Activated CD4-positive, alpha-beta T cell treated with anti-CD3 and anti-CD28 coated beads for 48 hours (primary cell): ENCODE measurements at places on chromosomes 7 and 10.

DNA sequence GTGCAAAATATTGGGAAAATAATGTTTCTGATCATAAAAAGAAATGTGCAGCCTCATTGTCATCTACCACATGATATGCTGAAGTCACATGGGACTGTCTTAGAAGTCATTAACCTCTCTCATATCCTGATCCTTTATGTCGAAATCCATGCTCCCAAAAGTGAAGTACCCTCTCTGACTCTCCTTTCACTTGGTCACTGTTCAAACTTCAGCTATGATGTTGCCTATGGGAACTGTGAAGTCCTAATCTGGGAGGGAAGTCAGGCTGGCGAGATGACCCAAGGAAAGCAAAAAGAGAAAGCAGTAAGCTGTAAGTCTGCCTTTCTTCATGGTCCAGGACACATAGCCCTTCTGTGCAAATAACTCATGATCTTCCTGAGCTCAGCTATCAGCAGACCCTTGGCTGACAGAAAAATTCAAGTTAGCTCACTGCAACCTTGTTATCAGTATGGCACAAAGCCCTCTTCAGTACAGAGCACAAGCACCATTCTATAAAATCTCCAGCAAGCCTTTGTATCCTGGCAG is 29.5 kb downstream of the WASL start:
- no peak for DNase-seq

GRCh38 chr7:125563964-125564529 is 634.4 kb upstream of the POT1 start:
- DNase-seq: no peak

DNA sequence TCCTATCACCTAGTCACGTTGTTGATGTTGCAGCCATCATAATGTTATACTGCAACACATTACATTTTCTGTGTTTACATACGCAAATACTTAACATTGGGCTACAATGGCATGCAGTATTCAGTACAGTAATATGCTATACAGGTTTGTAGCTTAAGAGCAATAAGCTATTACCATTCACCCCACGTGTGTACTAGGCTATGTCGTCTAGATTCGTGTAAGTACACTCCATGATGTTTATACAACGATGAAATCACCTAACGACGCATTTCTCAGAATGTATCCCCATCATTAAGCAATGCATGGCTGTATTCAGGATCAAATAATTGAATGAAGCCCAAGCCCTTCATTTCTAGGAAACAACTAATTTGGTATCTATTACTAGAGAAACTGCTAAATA is 43.4 kb upstream of the C1GALT1 start:
- DNase-seq: no peak

GRCh38 chr7:40870108-40870507 is 735.3 kb downstream of the SUGCT start:
- DNase-seq: no peak

GRCh38 chr10:120318862-120319261 is 138.2 kb upstream of the PLPP4 start:
- no peak for DNase-seq

GRCh38 chr10:525565-526315 is 163.7 kb downstream of the DIP2C start:
- no peak for DNase-seq

DNA sequence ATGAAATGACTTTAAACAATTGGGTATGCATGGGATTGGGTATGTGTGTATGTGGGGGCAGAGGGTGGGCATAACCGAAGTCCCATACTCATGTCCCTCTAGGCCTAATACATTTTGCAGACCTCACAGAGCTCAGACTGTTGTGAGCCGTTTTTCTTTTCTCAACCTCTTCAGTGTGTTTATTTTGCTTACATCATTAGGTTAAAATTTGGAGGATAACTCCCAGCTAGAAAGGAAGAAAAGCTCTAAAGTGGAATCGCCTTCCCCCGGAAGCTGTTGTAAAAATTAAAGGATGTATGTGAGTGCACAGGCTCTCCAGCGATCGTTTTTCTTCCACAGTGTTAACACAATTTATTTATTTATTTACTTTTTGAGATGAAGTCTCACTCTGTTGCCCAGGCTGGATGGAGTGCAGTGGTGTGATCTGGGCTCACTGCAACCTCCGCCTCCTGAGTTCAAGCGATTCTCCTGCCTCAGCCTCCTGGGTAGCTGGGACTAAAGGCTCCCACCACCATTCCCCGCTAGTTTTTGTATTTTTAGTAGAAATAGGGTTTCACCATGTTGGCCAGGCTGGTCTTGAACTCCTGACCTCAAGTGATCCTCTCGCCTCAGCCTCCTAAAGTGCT is 1.5 kb upstream of the H2AZ2 start:
- DNase-seq: no peak

GRCh38 chr7:43491984-43492383 is 90.9 kb upstream of the STK17A start:
- no peak for DNase-seq

DNA sequence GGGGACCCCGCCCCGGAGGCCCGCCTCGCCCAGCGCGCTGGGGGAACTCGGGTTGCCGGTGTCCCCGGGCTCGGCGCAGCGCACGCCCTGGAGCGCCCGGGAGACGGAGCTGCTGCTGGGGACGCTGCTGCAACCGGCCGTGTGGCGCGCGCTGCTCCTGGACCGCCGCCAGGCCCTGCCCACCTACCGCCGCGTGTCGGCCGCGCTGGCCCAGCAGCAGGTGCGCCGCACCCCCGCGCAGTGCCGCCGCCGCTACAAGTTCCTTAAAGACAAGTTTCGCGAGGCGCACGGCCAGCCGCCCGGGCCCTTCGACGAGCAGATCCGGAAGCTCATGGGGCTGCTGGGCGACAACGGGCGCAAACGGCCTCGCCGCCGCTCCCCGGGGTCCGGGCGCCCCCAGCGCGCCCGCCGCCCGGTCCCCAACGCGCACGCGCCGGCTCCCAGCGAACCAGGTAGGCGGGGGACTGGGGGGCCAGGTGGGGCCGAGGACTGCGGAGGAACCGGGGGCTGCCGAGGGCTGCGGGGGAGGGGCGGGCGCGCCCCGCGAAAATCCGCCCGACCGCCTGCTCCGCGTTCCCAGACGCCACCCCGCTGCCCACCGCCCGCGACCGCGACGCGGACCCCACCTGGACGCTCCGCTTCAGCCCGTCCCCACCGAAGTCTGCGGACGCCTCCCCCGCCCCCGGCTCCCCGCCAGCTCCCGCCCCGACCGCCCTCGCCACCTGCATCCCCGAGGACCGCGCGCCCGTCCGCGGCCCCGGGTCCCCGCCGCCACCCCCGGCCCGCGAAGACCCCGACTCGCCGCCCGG is 574 bp downstream of the UTF1 start:
- DNase-seq: peak; percentile 34

DNA sequence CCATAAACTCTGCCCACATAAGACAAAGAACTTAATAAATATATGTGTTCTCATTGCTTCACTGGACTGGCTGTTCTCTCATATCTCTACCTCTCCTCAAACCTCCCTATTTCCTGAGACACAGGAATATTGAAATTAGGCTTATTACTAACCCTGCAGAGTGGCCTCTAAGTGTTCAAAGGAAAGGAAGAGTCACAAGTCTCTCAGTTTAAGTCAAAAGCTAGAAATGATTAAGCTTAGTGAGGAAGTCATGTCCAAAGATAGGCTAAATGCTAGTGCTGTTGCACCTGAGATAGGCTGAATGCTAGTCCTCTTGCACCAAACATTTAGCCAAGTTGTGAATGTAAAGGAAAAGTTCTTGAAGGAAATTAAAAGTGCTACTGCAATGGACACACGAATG is 41.1 kb downstream of the GNAI1 start:
- DNase-seq: no peak

DNA sequence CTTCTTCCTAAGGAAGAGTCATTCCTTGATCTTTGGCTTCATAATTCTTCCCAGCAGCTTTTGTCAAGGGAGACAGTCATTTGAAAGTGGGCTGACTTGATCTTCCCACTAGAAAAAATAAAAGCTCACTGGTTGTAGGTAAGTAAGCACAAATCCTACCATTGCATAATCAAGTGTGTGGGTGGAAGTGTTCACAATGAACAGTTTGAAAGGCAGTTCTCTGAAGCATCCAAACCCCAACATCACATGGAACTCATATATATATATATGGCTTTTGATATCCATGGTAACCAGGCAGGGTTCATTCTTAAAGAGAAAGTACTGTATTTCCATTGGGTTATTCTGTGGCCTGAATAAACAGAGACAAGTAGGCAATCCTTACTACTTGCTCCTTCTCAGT is 51.6 kb downstream of the ARMH3 start:
- DNase-seq: no peak

- no peak for DNase-seq
Measured at GRCh38 chr7:128829391-128830166, 627 bp upstream of the FLNC start.

GRCh38 chr7:157408258-157409101 is 71.7 kb downstream of the DNAJB6 start:
- DNase-seq: no peak

GRCh38 chr10:17624996-17625395 is 7.8 kb upstream of the HACD1 start:
- no peak for DNase-seq

DNA sequence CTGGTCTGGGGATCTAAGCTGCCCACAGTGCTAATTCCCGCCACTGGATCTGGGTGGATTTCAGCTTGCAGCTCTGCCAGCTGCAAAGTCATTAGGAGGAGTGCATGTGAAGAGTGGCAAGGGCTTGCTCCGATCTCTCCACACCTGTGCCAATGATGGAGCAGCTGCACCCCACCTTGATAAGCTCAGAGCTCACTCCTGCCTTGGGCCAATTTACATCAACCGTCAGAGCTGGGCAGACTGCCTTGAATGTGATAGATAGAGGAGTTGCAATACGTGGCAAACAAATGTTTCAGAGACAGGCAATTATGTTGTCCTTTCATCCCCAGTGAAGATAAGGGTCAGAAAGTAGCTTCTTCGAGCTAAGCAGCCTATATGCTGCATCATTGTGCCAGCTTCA is 379.9 kb downstream of the SH2D4B start:
- no peak for DNase-seq

DNA sequence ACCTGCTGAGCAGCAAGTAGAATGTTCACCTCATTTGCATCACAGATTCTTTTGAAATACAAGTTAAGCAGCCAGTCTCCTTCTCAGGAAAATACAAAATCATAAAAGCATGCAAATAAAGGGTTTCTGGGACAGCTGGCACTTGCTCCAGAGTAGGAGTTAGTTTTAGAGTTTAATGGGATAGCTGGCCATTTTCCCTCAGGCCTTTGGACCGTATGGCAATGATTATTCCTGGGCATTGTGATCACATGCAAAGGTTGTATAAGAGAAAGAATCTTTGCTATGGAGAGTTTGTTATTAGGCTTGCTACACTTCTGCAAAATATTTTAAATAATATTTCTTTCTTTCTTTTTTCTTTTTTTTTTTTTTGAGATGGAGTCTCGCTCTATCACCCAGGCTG is 240.8 kb downstream of the CDK14 start:
- DNase-seq: no peak

DNA sequence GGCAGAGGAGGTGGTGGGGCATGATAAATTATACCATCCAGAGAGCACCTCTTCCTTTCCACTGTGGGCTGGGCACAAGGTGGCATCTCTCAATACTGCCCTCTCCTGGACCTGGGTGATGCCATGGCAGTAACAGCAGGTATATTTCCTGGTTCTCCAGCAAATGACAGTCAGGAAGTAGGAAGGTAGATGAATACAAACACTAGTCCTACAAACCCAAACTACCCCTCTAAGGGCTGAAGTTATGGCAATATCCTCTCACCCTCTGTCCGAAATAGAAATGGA is 1004.9 kb downstream of the KCNMA1 start:
- DNase-seq: no peak

GRCh38 chr10:119022846-119023552 is 6.5 kb upstream of the NANOS1 start:
- DNase-seq: no peak

GRCh38 chr7:130334274-130334673 is 10.3 kb upstream of the CPA5 start:
- DNase-seq: no peak

- peak; percentile 62 for DNase-seq
Measured at GRCh38 chr10:1715821-1716220, 21.5 kb downstream of the ADARB2 start.

GRCh38 chr7:71962636-71963035 is 449.5 kb downstream of the CALN1 start:
- DNase-seq: no peak

DNA sequence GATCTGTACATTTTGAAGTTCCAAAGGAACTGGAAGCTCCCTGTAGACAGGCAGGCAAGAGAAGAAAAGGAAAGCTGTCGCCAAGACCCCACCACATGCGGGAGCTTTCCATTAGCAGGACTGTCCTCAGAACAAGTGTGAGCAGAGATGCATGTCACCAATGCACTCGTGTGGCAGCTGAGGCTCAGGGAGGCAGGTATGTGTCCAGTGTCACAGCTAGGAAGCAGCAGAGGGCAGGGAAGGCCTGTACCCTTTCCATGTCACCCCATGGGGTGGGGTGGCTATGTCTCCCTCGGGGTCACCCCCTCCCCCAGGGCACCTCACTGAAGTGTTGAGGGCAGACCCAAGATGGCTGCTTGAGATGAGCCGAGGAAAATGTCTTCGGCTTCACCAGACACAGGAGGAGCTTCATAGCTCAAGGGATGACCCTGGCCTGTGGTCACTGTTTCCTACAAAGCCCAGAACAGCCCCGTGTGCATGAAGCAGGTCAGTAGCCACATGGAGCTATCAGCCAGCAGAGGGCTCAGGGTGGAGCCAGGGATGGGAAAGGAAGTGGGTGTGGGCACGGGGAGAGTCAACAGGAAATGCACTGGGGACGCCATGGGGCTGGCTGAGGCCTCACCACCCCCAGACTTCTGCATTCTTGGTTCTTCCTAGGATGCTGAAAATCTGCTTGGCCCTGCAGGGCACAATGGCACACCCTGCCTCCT is 96.6 kb downstream of the FAM53B start:
- DNase-seq: peak; percentile 76

DNA sequence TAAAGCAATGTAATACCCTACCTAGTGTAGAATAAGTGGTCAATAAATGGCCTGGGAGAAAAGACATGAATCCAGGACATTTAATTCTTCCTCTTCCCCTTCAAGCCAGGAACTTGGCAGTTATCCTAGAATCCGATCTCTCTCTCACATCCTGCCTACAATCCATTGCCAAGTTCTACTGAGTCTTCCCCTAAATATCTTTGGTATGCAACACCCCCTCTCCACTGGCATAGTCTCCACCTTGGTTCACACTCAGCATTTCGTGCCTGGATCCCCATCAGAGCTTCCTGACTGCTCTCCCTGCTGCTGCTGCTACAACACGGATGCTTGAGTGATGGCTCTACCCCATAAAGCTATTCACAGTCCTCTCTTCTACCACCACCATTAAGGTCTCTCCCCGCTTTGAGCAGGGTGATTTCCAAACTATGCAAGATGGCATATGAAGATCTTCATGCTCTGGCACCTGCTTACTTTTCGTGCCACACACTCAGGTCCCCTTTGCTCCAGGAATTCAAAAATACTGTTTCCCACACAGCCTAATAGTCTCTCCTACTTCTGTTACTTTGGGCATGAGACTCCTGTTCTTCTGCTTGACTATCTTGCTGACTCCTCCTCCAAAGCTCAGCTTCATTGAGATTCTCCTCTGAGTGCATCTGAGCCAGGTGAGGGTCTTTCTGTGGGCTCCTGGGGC is 4.8 kb downstream of the ANK3 start:
- no peak for DNase-seq

GRCh38 chr7:136859803-136860202 is 8.6 kb upstream of the CHRM2 start:
- DNase-seq: no peak
